MCF 10A (cell line): ENCODE measurements at places on chromosomes 16 and 17.

- DNase-seq = no peak
Measured at GRCh38 chr17:59634632-59635541, 15.2 kb downstream of the CLTC start.

- no peak for DNase-seq
Measured at GRCh38 chr17:68152161-68152571, 95.7 kb upstream of the AMZ2 start.

- DNase-seq = peak; percentile 41
Measured at GRCh38 chr17:79192503-79193351, 118.1 kb downstream of the ENGASE start.

DNA sequence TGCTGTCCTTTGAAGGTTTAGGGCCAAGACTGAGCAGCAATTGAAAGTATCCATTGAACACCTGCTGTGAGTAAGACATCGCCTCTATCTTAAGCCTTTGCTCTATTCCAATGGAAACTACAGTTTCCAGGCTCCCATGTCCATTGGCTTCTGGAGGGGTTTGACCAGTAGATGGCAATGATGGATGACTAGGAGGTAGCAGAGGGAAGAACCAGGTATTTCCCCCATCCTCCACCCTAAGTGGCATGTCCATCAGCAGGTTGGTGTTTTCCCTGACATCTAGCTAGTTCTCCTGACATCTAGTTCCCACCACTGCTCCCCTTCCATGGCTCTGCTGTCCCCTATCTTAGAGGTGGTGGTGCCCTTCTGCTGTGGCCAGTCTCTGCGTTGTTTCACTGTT, 58.7 kb downstream of the CENPV start:
- no peak for DNase-seq

DNA sequence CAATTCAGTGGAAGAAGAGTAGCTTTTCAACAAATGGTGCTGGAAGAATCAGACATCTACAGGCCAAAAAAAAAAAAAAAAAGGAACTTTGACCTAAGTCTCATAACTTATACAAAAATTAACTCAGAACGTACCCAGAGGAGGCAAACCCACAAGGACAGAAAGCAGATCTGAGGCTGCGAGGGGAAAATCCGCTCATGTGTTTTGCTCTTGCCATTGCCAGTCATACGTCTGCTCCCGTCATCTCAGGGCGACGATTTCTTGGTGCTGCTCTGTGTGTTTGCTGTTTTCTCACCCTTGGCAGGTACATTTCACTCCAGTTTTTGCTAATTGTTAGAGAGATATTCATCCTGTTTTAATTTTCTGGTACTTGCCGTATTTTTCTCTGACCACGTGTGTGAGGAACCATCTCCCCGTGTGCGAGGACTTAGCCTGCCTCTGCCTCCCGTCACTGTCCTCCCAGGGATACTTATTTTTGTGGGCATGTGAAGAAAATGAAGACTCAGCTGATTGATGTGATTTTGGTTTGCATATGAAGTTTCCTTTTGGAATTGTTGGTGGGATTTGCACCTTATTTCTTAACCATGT, 33.4 kb upstream of the ACSF3 start:
- no peak for DNase-seq

DNA sequence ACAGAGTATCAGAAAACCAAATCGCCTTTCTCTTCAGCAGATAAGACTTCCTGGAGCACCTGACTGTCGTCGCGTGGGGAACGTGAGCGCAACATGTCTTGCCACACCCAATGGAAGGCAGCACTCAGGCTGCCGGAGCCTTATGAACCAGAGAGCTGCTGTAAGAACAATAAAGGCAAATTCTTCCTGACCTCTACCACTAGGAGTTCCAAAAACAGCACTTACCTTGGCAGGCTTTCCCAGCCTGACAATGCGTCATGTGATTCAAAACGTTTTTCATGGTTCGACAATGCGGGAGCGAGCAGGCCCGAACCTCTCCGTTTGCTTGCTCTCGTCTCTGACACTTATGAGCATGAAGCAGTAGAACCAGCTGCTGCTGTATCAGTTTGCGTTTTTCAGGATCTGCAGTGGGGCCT, 75.8 kb upstream of the TRAP1 start:
- DNase-seq = no peak

- no peak for DNase-seq
Measured at GRCh38 chr16:12211870-12212690, 235.5 kb downstream of the SNX29 start.

DNA sequence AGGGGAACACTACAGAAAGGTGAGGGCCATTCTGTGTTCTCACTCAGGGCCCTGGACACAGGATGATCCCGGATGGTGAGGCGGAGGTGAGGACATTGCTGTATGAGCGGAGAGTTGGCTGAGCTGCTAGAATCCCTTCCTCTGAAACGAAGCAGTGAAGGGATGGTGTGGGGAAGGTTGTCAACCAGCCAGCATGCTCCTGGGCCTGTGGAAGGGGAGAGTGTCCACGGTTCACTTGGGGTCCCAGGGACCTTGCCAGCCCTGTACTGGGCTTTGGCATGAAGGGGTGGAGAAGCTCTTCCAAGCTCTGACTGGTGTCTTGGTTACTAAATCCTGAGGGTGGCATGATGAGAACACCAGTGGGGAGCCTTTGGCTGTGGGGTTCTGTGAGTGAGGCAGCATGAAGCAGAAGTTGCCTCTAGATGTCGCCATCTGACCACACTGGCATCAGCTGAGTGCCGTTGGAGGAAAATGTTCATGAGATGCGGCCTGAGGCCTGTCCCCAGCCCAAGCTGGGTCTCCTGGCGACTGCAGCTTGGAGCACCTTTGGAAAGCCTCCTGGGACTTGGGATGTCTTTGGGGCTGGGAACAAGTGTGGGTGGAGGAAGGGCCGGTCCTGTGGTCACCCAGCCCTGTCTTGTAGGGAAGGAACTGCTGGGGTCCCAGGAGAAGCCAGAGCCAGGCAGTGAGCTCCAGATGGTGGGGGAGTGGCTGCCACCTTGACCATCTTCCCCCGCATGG, 14.8 kb downstream of the PDP2 start:
- DNase-seq = peak; percentile 80

- DNase-seq = no peak
Measured at GRCh38 chr16:70665113-70665694, 18.8 kb downstream of the IL34 start.

DNA sequence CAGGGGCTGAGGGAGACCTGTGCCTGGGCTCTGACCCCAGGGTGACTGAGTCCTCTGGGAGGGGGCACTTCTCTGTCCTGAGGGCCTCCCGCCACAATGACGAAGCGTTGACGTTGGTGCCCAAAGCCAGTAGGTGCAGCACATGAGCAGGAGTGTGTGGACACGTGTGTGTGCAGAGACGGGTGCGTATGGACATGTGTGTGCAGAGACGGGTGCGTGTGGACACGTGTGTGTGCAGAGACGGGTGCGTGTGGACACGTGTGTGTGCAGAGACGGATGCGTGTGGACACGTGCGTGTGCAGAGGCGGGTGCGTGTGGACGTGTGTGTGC, 726 bp upstream of the CD7 start:
- no peak for DNase-seq

- no peak for DNase-seq
Measured at GRCh38 chr16:1045993-1046911, 26.3 kb upstream of the SSTR5 start.

DNA sequence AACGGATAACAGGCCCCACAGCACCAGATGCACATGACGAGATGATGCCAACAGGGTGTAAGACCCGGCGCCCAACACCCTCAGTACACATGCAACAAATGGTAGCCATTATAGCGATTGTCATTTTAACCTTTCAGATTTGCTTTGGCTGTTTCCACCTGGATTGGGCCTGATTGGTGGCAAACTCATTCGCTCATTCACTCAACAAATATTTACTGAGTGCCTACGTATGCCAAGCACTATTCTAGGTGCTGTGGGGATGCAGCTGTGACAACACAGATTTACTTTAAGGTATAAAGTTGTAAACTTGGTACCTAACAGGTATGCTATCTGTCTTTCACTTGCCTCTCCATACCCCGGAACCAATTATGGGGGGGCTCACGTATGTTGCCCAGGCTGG, 66.8 kb downstream of the SRCIN1 start:
- DNase-seq = no peak

DNA sequence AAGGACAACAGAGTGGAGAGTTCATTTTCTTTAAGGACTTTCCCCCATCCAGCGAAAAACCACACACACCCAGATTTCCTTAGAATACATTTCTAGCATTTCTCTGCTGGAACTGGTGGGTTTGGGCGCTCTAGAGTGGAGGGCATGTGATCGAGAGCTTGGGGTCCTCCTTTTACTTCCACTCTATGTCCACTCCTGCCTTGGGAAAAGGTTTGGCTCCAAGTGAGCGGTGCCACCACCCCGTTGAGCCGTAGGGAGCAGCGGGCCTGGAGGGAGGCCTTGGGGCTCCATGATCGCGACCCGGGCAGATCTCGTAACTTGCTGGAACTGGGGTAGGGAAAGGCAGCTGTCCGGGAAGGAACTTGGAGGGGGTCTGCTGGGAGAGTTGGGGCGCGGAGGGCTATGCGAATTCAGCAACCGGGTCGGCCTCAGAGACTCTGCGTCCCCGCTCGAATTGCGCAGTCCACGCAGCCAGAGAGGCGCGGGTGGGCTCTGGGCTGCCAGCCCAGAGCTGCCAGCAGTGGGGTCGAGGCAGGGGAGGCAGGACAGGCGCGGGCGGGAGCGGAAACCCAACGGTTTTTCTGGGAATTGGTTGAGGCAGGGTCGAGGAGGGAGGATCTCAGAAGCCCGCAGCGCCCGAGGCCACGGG, 2.3 kb downstream of the DLX4 start:
- DNase-seq = no peak

GRCh38 chr16:62077998-62078397, 41.8 kb upstream of the CDH8 start:
- peak; percentile 18 for DNase-seq

DNA sequence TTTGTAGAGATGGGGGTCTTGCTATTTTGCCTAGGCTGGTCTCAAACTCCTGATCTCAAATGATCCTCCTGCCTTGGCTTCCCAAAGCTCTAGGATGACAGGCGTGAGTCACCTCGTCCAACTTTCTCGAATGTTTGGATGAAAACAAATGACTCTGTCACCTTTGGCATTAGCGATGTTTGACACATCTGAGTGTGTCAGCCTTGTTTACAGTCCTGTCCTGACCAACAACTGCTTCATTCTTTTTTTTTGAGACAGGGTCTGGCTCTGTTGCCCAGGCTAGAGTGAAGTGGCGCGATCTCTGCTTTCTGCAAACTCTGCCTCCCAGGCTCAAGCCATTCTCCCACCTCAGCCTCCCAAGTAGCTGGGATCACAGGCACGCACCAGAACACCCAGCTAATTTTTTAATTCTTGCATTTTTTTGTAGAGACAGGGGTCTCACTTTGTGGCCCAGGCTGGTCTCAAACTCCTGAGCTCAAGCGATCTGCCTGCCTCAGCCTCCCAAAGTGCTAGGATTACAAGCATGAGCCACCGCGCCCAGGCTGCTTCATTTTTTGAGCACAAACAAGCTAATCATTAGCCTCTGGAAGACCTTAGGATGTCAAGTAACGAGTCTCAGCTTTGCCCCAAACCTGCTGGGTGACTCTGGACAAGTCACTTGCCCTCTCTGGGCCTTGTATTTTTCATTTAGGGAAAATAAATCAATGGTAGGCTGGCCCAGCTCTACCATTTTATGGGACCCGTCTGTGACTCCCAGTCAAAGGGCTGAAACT, 7.4 kb downstream of the MYH11 start:
- DNase-seq = no peak

- DNase-seq = no peak
Measured at GRCh38 chr16:704552-705380, 835 bp downstream of the FBXL16 start.

DNA sequence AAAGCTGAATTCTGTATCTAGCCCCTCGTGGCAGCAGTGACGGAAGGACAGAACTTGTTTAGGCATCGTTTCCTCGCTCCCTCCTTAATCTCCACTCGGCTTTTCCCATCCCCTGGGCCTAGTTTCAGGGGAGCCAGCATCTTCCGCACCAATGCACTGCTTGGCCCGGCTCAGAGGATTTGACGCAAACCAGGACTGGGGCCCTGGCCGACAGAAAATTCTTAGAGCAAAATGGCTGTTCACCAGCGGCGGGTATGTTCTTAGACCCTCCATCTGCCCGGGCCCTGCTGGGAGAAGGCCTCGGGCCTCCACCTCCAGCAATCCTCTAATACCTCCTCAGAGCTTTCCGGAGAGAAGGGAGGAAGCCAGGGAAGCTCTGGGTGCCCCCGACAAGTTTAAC, 54.6 kb downstream of the TBC1D16 start:
- no peak for DNase-seq

DNA sequence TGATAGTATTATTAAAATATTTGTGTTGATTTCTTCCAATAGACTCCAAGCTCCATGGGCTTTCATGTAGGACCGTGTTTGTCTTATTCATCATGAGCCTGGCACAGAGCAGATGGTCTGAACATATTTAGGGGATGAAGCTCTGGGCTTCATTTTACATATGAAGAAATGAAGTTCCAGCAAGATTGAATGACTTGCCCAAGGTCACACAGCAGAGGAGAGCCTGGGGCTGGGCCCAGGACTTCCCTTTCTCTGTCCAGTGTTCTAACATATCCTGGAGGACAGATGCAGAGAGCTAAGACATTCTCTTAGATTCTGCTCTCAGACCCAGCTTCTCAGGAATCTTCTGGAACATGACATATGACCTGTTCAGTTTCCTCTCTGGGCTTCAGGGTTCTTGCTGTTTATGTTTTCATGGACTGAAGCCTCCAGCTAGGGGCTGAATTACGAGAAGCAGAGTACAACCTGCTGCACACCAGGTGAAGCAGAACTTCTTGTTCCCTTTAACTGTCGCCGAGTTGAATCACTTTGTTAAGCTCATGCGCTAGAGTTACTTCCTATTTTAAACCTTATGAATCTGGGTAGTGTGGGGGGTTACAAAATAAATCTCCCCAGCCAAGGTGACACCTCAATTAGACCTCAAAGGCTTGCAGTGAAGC, 53.6 kb downstream of the GPRC5B start:
- no peak for DNase-seq

GRCh38 chr17:15442311-15443180, 24.9 kb downstream of the CDRT4 start:
- no peak for DNase-seq

DNA sequence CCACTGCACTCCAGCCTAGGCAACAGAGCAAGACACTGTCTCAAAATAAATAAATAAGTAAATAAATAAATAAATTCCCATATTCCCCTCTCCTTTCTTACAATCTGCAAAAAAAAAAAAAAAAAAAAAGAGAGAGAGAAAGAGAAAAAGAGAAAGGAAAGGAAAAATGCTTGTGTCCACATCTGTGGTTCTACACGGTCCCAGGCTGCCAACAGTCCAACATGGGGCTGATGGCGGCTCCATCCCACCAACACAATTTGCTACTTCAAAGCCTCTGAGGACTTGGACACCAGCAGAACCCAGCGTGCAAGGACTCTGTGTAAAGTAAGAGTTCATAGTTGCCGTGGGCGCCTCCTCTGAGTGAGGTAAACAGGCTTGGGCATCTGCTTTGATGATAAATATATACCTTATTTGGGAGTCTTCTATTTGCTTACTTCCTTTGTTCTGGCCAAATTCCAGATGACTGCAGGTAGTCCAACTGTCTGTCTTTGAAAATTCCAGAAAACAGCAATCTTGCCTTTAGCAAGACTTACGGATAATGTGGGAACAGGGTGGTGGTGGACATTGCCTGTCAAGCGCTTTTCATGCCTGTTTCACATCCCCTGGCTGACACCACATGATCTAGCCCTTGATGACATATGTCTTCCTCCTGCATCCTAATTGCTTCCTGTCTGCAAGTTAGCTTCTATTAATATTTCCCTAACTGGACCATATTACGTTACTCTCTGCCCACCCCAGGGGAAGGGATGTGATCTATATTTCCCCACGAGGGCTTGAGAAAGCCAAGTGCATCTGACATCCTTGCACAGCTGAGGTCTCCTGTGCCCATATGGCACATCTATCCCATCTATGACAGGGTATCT, 10.1 kb downstream of the LITAF start:
- DNase-seq = peak; percentile 22

- DNase-seq = no peak
Measured at GRCh38 chr16:58422809-58423208, 30.5 kb downstream of the GINS3 start.
